ENCODE measurements at places on chromosomes 3 and 15. TPM values are rescaled to one million over a fixed set of nuclear protein-coding genes. Genes with fewer than 3 reads are reported as not detected.

SYNPR gene
- total RNA-seq = not detected

FOXB1 gene
- total RNA-seq = not detected

- no peak for DNase-seq
These were observed 64.3 kb upstream of the PLCL2 start for GRCh38 chr3:16820485-16820884.

P2RY1 gene
- total RNA-seq = 5.6 TPM

DNA sequence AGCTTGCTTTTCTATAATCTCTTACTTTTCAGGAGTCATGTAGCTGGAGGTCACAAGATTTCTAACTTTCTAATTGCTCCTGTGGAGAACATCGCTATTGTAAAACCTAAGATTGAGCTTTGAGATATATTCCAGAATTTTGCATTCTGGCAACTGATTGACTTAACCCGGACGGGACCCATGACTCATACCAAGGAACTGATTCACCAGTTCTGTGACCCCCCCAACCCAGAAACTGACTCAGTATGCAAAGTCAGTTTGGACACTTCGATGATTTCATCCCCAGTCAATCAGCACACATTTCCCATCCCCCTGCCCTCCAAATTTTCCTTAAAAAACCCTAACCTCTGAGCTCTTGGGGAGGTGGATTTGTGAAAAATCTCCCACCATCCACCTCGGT, 396.5 kb upstream of the GBE1 start:
- peak; percentile 83 for DNase-seq

- no peak for DNase-seq
These were observed 100.1 kb upstream of the PLSCR5 start for GRCh38 chr3:146705225-146705624.

- no peak for DNase-seq
These were observed 13.8 kb upstream of the PPP4R2 start for GRCh38 chr3:72982609-72983366.

SUCNR1 gene
- total RNA-seq = not detected

- peak; percentile 22 for DNase-seq
These were observed 1.9 kb upstream of the ACTL6A start for GRCh38 chr3:179560791-179561190.

DNA sequence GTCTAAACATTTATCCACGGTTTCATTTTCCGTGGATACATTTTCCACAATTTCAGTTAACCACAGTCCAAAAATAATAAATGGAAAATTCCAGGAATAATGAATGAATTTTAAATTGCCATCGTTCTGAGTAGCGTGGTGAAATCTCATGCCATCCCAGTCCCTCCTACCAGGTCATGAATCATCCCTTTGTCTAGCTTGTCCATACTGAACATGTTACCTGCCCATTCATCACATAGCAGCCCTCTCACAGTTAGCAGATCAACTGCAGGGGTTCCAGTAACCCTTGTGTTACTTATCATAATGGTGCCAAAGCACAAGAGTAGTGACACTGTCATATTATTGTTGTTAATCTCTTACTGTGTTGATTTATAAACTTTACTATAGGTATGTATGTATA, 124.5 kb downstream of the GSK3B start:
- no peak for DNase-seq

DNA sequence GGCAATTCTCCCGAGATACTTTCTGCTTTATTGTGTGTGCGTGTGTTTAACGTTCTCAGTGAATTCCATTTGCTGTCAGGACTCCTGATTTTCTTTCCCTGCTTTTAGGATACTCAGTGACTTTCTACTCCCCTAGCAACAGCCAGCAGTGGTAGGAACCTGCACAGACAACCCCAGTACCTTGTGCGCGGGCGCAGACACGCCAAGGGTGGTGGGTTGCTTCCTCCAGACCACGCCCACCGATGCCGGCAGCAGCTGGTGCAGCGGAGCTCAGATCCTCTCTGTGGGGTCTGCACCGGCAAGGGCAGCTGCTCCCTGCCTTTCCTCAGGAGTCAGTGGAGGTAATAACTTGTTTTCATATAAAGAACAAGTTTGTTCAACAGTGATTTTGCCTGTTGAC, 225.1 kb upstream of the NDN start:
- no peak for DNase-seq

CYP8B1 gene
- not detected for total RNA-seq

GRCh38 chr3:126450744-126451143, 24.9 kb downstream of the ZXDC start:
- DNase-seq = no peak

DNA sequence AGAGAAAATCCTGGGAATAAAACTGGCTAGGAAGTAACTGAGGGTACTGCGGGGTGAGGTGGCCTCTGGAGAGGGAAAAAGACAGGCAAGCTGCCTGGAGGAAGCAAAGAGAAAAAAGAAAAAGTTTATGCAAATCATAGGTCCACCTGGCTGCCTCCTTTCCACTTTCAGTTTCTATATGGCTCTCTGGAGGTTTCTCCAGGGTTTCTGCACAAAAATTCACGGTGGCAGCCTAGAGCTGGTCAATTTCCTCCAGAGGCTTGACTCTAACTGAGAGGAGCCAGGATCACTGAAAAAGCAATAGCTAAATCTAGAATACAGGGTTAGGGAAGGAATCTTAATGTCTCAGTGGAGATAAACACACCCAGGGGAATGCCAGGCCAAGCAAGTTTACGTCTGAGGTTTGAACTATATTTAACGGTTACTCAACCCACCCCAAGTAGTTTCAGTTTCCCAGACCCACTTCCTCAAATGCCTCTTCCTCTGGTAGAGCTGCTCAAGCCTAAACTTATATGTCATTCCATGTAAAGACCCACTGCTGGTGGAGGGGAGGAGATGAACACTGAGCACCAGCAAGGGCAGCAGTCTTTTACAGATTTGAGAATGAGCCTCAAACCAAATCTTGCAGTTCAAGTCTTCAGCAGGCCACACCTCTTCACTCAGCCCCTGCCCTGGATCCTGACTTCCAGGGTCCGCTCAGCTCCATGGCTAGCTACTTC, 5.7 kb downstream of the LYSMD2 start:
- peak; percentile 55 for DNase-seq

GRCh38 chr3:42556089-42556632, 25.6 kb downstream of the SEC22C start:
- DNase-seq = no peak

DNA sequence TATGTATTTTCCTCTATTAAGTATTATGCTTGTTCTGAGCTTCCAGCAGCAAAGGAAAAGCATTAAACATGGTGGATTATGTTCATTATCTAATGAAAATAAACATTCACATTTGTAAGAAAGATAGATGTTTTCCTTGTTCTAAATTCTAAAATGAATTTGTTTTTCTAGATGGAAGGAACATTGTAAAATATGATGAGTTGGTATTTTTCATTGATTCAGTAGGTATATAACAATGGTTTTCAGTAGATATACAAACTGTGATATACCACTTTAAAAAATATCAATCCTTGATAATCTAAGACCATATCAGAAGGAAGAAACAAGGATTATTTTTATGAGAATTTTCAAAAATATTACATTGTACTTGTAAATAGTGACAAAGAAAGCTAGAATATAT, 290.6 kb upstream of the GOLIM4 start:
- DNase-seq = no peak

DNA sequence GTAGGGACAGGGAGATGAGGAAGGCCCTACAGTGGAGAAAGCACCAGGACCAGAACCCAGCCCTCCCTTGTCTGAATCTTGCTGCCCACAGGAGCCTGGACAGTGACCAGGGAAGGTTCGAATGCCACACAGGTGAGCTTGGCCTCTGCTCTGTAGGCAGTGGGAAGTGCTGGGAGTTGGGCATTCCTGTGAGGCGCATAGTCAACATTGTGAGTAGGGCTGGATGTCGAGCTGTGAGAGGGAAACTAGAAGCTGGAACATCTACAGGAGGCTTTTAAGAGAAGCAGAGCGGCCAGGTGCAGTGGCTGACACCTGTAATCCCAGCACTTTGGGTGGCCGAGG, 20.3 kb upstream of the ALAS1 start:
- no peak for DNase-seq

DNA sequence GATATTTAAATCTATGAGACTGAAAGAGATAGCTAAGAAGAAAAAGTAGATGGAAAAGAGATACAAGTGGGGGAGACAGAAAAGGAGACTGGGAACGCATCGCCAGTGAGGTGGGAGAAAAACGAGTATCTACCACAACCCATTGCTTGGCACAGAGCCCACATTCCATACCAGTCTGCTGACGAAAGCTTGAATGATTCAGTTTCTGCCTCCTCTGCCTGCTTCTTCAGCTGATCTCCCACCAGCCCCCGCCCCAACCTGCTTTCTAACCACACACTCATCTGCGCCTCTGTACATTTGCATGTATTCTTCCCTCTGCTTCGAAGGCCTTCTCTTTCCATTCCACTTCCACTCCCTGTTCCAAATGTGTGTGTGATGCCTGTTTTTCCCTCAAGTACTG, 188.1 kb downstream of the USP13 start:
- DNase-seq = peak; percentile 91

- DNase-seq = no peak
These were observed 203.3 kb upstream of the LMCD1 start for GRCh38 chr3:8298021-8298954.

CPNE9 gene
- not detected for total RNA-seq

LRRC15 gene
- 0.30 TPM for total RNA-seq

- peak; percentile 92 for DNase-seq
These were observed 35.9 kb downstream of the HMCES start for GRCh38 chr3:129314386-129315222.

- no peak for DNase-seq
These were observed 58.0 kb upstream of the SSR3 start for GRCh38 chr3:156612903-156613302.

- no peak for DNase-seq
These were observed 299.5 kb downstream of the ZBTB20 start for GRCh38 chr3:114847564-114847963.

DNA sequence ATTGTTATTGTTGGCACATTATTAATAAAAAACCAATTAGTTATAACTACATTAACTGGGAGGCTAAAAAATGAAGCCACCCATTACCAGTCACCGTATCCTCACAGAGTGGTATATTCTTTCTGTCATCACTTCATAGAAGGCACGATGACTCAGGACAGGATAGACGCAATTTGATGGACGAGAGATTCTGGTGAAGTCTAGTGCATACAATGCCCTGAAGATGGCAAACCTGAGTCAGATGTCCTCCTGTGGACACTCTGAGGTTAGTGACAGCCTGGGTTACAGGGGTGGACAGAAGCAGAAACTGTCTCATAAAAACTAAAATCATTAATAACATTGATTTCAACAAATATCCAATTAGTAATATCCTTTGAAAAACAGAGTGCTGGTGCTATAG, 150.3 kb downstream of the SLC9A9 start:
- peak; percentile 66 for DNase-seq

- DNase-seq = peak; percentile 62
These were observed 6.7 kb upstream of the NCEH1 start for GRCh38 chr3:172717493-172718088.

DNA sequence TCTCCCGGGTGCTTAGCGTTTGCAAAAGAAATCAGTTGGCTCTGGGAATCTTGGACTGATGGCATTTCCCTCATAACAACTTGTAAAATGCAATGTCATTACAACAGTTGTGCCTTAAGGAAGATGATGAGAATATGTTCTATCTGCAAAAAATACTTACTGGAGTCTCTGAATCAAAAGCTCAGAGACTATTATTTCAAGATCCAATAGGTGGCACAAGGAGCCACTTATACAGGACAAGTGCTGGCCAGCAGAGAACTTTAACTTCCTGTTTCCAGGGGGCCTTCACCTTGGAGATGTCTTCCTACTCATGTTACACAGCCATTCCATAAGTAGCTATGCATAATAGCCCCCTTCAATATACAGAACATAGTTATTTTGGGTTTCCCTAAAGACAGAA, 8.9 kb upstream of the RPS27L start:
- DNase-seq = peak; percentile 46

DNA sequence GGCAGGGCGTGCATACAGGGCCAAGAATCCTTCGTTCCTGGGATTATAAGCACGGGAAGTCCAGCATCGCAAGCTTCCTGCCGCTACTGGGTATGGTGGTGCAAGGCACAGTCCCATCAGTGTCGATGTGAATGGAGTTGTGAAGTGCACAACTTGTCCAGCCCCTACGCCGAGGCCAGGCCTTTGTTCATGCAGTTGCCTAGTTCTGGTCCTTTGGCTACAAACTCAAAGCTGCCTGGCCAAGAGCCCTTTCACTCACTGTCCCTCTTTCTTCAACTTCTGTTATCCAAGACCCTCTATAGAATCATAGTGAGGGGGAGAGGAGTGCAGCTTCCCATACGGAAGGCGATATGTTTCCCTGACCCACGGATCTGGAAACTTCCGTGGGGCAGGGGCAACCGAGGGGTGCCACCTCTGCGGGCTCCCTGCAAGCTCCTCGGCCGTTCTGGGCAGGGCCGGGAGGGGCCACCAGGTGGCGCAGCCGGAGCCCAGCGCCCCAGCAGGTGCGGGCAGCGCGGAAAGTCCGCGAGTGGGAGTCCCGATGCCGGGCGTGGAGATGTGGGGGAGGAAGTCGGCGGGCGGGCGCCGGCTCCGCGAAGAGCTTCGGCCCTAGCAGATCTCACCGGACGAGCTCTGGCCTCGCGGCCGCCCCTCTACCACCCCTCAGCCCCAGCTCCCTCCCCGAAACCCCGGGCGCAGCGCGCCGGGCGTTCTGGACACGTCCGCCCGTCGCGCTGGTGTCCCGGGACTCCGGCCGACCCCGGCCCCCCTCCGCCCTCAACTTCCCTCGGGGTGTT, 693 bp downstream of the RASGRP1 start:
- DNase-seq = peak; percentile 10

GRCh38 chr15:70449311-70450141, 313.8 kb downstream of the UACA start:
- DNase-seq = no peak

Measured in HT1080 (cell line).